ENCODE measurements at places on chromosomes 1 and 21.

GRCh38 chr1:235286667-235287066, 41.3 kb downstream of the ARID4B start:
- DNase-seq = no peak

DNA sequence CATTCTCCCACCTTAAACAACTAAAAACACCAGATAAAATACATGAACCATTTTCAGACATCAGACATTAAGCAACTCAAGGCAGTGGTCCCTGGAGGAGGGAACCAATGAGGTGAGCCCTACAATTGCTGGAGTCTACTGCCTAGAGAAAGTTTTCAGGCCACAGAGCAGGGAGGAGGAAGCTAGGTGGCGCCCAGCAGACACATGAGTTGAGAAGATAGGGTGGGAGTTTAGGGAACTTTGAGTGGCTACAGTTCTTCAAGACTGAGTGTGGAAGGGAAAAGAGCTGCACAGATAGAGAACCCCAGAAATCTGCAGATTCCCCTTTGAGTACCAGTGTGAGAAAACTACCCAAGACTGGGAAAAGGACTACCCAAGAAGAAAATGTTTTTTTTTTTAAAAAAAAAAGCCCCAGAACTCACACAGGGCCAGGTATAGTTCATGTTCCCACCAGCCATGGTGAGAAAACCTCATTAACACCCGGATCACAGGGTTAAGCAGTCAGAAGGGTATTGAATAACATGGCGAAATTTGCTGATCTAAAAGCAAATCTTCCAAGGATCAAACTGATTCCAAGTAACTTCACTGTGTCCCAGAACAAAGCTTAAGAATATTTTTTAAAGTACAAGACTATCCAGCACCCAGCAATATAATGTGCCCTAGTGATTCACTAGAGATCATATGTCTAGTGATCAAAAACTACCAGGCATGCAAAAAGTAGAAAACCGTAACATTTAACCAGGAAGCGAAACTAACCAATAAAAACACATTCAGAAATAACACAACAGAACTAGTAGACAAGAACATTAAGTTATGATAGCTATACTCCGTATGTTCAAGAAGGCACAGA, 12.0 kb downstream of the ALDH9A1 start:
- no peak for DNase-seq

- DNase-seq = no peak
Measured at GRCh38 chr1:59029411-59030167, 245.7 kb upstream of the JUN start.

GRCh38 chr1:43129426-43129825, 42.7 kb downstream of the EBNA1BP2 start:
- no peak for DNase-seq

DNA sequence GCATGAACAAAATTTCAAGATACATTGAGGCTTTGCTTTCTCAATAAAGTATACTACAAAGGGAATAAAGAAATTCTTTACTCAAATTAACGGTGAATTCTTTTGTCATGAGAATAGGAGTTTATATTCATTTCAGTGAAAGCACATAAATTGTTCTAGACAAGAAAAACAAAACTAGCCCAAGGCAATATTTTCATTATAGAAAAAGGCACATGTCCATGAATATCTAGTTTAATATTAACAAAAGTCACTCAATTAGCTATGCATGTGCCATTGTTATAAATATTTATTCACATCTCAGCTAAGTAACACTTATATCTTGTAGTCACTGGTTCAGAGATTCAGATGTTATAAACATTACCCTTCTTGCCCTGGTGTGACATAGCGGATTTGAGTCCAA, 369.3 kb downstream of the GPATCH2 start:
- no peak for DNase-seq

DNA sequence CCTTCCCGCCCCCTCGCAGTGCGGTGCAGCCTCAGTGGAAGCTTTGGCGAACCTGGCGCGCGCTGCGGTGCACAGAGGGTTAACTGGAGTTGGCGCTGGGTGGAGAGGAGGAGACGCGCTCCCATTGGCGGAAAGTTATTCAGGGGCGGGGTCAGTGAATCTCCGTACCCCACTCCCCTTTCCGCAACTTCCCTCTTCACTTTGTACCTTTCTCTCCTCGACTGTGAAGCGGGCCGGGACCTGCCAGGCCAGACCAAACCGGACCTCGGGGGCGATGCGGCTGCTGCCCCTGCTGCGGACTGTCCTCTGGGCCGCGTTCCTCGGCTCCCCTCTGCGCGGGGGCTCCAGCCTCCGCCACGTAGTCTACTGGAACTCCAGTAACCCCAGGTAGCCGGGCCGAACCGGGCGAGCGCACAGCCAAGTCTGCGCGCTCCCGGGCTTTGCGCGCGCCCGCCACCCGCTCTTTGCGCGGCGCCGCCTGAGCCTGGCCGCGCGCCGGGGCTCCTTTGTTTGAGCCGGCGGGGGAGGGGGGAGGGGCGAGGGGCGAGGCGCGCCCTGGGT, at the start of gene EFNA4:
TSS of gene EFNA4 (plus strand) at position 191 of the 561 bp plus-strand sequence. CDS start at position 275, 84 bp downstream.
- peak; percentile 69 for DNase-seq

DNA sequence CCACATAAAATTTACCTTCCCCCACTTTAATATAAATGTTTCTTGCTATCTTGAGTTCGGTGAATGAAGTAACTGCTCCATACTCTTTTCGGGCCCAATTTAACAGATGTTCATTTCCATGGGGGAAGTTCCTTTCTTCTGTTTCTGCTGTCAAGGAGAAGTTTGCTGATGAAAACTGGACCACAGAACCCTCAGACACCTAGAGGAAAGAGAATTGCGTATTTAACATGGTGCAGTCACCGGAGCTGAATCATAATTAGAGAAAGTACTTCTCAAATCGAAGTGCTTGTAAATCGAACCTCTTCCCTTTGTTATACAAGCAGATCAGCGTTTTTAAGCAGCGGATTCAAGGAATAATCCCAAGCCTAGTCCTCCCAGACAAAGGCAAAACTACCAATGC, 151.2 kb downstream of the TGFBR3 start:
- DNase-seq = no peak

GRCh38 chr21:35159881-35160280, 110.8 kb upstream of the RUNX1 start:
- DNase-seq = no peak

GRCh38 chr1:6299557-6300165, 38.8 kb upstream of the GPR153 start:
- no peak for DNase-seq

DNA sequence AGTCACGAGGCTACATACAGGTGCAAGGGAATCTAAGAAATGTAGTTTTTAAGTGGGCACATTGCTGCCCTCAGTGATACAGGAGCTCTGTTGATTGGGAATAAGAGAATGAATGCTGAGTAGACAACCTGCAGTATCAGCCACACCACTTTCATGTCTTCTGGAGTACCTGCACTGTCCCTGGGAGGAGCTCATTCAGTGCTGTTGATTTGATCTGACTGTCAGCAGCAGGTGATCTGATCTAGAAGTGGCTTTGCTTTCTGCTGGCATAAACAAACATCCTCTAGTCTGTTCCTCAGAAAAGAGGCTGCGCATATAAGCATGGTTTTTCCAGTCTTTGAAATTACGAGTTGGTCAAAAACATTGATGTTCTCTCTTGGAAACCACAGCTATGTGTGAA, 35.5 kb upstream of the LRRC52 start:
- DNase-seq = no peak

DNA sequence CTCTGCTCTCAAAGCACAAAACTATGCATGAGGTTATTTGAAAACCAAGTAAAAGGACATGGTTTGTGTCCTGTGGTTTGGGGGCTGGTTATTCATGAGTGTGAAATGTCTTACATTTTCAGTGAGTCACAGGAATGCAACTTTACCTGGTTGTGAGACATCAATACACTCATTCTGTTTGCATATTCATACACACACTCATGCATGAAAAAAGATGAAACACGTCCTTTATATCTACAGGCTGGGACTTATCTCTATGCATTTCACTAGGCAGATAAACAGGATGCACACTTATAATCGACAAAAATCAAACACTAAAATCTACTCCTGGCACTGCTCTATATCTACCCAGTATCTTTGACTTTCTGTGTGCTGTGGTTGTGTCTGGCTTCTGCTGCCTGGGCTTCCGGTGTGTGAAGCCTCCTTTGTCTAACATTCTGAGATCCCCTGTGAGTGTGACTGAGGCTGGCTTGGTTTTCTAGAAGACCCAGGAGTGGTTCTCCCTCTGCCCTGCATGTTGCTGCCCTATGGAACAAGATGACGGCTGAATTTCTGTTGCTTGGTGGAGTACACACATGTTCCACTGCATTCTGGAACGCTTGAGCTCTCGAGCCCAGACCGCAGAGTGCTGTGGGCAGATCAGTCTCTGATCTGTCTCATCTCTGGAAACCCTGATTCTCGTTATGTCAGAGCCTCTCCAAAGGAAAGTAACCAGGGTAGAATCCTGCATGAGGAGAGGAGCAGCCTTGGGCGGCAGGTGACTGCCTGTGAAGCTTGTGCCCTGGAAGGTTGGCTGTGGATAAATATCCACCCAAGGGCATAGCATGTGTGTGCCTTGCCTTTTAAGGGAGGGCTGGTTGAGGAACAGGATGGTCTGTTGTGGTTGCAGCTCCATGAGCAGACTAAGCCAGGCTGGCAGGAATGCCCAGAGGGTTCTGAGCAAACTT, 19.7 kb upstream of the FASLG start:
- DNase-seq = peak; percentile 56

- no peak for DNase-seq
Measured at GRCh38 chr1:18657506-18658201, 27.0 kb downstream of the PAX7 start.

DNA sequence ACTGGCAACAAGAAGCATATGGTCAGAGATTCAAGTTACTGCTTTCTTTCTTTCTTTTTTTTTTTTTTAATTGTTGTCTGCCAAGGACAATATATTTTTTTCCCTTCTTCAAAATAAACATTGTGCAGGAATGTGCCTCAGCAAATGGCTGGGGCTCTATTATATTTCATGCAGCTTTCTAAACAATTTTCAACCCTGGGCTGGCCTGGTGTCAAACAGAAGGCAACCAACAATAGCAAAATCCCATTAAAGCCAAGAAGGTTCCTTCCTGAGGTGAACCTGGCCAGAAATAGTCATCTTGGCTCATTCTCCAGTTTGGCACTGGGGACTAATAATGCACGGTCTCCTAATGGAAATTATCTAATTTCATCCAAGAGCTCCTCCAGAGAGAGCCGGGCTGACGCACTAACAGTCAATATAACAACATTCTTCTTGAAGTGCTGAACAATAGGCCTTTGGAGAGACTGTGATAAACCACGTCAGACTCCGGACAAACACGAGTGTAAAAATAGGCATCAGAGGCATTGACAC, 35.7 kb upstream of the HLX start:
- DNase-seq = no peak

DNA sequence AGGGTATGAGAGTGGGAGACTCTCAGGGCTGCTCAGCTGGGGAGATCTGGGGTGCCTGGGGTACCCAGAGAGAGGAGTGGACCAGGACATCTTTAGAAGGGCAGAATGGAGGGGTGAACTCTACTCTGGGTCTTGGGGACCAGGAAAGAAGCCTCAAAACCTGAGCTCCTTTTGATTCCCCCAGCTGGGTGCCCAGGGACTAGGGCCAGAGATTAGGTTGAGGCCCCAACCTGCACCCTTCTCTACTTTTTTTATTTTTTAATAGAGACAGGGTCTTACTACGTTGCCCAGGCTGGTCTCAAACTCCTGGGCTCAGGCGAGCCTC, 1.9 kb downstream of the PDZK1IP1 start:
- no peak for DNase-seq

- DNase-seq = peak; percentile 10
Measured at GRCh38 chr1:175192111-175192629, 406 bp downstream of the KIAA0040 start.

- no peak for DNase-seq
Measured at GRCh38 chr1:220761688-220762427, 13.7 kb downstream of the MTARC2 start.

- peak; percentile 22 for DNase-seq
Measured at GRCh38 chr1:1173793-1174415, at the start of gene TTLL10. TTLL10 (plus strand) TSS chr1:1173880; CDS start chr1:1179216, 5,336 bp downstream.

GRCh38 chr1:207495801-207496792, at the start of gene CR1:
CR1 (plus strand) TSS chr1:207496157; CDS start chr1:207496268, 111 bp downstream.
- peak; percentile 19 for DNase-seq

- DNase-seq = no peak
Measured at GRCh38 chr1:62628506-62628905, 31.2 kb downstream of the ANGPTL3 start.

DNA sequence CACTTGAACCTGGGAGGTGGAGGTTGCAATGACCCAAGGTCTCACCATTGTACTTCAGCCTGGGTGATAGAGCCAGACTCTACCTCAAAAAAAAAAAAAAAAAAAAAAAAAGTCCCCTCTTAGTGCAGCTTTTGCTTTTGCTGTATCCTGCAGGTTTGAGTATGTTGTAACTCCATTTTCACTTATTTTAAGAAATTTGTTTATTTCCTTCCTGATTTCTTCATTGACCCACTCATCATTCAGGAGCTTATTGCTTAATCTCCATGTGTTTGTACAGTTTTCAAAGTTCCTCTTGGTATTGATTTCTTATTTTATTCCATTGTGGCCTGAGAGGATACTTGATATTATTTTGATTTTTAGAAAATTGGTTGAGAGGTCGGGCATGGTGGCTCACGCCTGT, 50.9 kb upstream of the AK4 start:
- DNase-seq = no peak

- DNase-seq = no peak
Measured at GRCh38 chr1:44817307-44817706, 9.0 kb downstream of the BTBD19 start.

- DNase-seq = no peak
Measured at GRCh38 chr1:12480748-12481362, 137.2 kb downstream of the DHRS3 start.

DNA sequence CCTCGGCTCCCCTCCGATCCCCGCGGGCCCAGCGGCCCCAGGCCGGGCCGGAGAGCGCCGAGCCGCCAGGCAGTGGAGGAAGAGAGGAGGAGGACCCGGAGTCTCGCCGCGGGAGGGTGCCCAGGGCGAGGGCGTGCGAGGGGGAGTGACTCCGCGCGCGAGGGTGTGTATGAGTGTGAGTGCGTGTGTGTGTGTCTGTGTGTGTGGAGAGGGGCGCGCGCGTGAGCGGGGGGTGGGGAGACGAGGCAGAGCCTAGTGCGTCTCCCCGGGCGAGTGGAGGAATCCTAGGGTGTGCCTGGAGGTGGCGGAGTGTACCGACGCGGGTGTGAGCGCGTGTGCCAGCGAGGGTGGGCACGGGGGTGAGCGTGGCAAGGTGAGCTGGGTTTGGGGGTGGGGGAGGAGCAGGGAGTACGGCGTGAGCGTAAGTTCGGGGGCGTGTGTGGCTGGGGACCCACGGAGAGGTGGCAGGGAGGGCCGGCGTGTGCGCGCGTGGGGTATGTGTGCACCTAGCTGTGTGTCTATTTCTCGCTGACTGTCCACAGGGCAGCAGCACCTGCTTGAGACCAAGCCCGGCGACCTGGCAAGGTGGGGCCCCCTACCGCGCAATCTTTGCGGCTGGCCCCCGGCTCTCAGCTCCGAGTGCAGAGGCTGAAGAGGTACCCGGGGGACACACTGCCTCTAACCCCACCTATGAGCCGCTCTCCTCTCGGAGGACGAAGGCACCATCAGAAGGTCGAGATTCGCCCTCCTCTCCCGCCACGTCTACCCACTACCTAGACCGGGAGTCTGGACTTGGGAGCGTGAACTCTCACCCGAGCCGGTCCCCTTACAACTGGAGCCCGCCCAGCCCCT, 784 bp upstream of the KCND3 start:
- no peak for DNase-seq

All from stimulated activated CD4-positive, alpha-beta T cell treated with anti-CD3 and anti-CD28 coated beads, Interleukin-1b, Interleukin-23, amount 100 ng/mL, for 4 hours (primary cell).